ENCODE measurements at places on chromosomes 11 and 22.

GRCh38 chr11:64146036-64146955 lies 19.6 kb downstream of the MACROD1 start:
- DNase-seq: peak; percentile 24

DNA sequence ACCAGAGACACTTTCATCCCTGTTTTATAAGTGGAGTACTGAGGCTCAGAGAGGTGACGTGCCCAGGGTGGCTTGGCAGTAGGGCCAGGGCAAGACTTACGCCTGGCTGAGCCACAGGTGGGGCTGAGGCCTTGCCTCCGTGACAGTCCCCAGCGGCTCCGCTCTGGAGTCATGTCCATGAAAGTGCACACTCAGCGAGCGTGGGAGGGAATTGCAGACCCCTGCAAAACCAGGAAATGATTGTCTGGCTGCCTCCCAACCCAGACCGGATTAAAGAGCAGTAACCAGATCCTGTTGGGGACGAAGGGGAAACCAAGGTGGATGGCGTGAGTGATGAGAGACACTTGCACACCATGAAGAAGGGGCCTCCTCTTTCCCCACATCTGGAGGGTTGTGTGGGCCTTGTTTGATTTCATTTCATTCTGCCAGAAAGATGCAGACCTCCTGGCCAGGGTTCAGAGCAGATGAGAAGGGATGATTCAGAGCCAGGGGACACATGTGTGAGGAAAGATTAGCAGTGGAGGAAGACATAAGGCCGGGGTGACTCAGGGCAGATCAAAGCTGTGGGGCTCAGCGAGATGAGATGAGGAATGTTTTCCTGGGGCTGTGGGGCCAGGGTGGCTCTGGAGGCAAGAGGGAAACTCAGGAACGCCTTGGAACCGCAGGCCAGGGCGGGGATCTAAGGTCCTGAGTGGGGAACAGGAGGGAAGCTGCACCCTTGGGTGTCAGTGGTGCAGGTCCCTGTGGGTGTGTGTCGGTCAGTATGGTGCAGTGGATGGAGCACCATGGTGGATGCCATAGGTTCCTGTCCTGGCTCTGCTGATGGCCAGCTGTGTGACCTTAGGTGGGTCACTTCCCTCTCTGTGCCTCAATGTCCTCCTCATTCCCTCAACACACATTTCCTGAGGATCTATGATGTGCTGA lies 29.9 kb upstream of the LRRC32 start:
- DNase-seq: no peak

- no peak for DNase-seq
Observed at GRCh38 chr11:115208808-115209259, 295.4 kb downstream of the CADM1 start.

GRCh38 chr22:29469755-29470154 lies 10.3 kb upstream of the NEFH start:
- DNase-seq: no peak

DNA sequence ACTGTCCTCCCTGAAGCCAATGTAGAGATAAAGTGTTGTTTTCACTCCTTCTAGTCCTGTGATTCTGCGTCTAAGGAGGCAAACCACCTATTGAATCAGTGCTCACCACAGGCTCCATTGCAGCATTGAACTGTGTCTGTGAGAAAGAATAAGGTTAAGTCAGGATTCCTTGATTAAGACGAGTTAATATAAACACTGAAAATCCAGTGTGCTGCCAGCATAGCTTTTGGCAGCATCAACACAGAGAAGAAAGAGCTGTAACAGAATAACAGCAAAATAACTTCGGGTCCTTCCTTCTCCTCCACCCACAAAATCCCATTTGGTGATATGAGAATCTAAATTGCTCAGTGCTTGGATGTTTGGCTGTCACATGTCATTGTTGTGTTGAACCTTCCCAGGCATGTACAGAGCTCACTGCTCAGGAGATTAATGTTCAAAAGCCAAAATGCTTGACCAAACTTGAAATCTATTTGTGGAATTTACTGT lies 185.2 kb upstream of the DDI1 start:
- no peak for DNase-seq

DNA sequence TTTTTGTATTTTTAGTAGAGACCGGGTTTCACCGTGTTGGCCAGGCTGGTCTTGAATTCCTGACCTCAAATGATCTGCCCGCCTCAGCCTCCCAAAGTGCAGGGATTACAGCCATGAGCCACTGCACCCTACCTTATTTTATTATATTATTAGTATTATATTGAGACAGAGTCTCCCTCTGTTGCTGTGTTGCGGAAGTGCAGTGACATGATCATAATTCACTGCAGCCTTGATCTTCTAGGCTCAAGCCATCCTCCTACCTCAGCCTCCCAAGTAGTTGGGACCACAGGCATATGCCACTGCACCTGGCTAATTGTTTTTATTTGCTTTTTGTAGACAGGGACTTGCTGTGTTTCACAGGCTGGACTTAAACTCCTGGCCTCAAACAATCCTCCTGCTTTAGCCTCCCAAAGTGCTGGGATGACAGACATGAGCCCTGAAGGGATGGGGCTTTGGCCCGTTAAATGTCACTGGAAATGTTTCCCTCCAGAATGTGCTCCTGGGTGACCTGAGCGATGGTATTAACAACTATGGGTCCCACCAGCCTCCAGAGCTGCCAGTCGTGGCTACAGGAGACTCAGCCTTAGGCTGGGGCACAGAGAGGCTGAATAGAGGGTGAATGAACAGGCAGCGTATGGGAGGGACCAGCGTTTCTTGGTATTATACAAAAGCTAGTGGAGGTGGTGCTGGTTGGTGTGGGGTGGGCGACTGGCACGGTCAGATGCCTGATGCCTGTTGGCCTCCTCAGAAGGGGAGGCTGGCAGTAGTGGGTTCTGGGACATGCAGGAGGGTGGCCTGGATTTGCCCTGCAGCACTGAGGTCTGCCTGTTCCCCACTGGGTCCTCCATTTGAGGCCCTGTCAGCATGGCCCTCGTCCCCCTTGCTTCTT lies 7.3 kb downstream of the TANGO2 start:
- DNase-seq: no peak

DNA sequence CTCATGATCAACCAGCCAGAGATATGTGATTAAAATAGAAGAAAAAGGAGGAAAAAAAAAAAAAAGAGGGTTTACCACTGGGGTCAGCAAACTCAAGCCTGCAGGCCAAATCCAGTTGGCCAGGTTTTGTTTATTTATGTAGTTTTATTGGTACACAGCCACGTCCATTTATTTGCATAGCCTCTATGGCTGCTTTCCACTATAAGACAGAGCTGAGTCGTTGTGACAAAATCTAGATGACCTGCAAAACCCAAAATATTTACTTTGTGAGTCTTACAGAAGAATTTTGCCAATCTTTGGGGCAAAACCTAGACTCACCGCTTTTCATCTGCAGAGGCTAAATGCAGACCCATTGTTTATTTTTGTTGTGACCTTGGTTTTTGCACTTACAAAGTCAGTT lies 87.1 kb downstream of the TENM4 start:
- no peak for DNase-seq

DNA sequence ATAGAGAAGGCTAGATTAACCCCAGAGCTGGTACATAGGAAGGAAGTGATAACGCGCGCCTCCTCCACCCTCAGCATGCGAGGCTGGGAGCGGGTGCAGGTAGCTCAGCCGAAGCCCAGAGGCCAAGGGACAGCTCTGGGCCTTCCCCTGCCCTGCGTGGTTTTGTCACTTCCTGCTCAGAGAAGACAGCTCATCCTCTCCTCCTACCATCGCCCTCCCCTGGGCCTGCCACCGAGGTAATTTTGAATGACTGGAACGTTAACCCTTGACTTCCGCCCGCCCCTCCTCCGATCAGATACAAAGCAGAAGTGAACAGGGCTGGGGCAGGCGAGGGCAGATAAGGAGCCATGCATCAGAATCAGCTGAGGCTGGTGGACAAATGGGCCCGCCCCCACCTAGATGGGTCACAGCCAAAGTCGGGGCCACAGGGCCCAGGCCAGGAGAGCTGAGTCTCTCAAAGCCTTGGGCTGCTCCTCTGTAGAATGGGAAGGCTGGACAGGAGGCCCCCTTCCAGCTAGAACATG lies 1.6 kb downstream of the RAC2 start:
- DNase-seq: peak; percentile 77

DNA sequence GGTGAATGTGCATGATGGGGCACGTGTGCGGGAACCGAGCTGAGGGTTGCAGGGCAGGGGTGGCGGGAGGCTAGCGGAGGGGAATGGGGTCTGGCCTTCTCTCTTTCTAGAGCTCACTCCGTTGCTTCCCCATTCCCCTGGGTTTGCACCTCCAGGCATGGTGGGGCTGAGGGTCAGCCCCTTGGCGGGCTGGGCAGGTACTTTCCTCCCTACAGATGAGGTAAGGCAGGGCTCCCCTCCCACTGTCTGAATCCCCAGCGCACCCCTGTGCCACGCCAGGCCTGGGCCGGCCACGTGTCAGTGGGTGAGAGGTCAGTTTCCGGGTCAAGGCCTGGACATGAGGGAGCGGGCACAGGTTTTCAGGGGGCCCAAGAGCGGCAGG lies 8.9 kb downstream of the SUSD2 start:
- no peak for DNase-seq

- DNase-seq: no peak
Observed at GRCh38 chr11:66676282-66676919, 1.3 kb downstream of the RBM4B start.

DNA sequence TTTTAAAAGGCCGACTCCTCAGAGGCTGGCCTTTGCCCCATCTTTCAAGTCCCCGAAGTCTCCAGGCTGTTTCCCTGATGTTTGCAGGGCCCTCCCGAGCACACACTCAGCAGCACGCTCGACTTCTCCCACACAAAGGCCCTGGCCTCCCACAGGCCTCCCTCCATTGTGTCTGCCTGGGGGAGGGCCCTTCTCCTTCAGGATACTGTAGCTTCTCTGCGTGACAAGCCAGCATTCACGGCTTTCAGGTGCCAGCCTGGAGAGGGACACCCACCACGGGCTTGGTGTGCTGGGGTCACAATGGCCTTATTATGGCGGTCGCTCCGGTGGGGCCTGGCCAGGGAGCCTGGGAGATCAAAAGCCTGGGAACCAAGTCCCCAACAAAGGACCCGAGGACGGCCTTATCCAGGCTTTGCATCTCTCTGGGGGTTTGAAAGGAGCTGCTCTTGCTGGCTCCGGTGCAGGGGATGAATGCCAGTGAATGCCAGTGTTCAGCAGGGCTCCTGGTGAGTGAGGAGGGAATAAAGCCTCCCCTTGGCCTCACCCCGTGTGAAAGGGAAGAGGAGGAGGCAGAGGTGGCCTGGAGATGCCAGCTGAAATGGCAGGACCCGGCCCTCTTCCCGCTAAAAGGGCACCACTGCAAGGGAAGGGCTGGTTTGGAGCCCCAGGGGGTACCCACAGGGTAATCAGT lies 55.0 kb downstream of the TRAF6 start:
- DNase-seq: no peak

DNA sequence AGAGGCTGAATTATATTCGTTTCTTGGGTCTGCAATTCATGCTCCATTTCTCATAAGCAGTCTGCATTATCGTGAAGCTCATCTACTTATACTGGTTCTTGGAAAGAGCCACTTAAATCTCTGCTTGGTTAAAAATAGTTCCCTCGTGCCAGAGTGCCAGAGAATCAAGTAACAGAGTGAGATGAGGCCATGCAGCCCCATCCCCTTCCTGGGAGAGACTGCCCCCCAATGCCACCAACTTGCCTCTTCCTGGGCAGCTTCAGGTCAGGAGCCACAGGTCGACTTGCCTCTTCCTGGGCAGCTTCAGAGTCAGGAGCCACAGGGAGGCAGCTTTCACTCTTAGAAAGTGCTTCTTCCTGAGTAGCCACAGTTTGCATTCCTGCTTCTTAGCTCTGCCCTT lies 223.9 kb upstream of the ZBED5 start:
- DNase-seq: no peak

- DNase-seq: no peak
Observed at GRCh38 chr11:62132191-62132590, 8.4 kb downstream of the INCENP start.

GRCh38 chr11:19595499-19595839 lies 117.2 kb upstream of the NAV2 start:
- DNase-seq: no peak

DNA sequence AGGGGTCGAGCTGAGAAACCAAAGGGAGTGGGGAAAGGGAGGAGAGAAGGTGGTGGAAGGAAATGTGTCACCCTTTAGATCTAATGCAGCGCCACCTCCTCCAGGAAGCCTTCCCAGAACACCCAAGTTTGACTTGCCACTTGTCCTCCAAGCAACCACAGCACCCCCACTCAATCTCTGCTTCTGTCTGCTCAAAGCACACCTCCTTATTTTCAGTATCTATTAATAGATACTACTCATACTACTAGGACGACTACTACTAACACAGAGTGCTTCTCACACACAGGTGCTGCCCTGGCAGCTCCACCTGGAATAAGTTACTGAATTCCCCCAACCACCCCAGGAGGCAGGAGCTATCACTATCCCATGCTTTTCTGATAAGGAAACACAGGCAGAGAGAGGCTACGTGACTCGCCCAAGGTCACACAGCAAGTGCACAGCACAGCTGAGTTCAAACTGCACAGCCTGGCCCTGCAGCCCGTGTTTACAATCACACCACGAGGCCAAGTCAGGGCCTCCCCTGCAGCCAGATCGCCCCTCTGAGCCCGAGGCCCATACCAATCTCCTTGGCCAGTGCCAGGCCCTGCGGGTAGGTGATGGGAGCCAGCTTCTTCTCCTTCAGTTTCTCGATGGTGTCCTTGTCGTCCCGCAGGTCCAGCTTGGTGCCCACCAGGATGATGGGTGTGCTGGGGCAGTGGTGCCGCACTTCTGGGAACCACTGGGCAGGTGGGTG lies 13.2 kb downstream of the RAC2 start:
- DNase-seq: no peak

- no peak for DNase-seq
Observed at GRCh38 chr11:9568854-9569587, 4.4 kb upstream of the WEE1 start.

- no peak for DNase-seq
Observed at GRCh38 chr11:15638386-15638787, 523.7 kb downstream of the INSC start.

DNA sequence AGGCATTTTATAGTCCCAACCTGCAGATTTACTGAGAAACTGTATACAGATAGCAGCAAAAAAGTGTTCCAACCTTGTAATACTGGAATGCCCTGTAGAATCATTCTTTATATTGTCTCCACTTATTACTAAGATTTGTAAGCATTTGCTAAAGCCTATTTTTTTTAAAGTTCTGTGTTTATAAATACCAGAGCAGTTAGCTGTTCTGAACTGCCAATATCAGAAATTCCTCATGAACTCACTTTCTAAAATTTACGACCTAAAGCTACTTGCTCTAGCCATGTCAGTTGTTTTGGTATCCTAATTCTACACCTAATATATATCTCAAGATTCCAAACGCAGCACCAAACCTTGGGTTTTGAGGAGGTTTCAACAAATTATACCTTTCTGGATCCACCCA lies 103.2 kb downstream of the C11orf65 start:
- DNase-seq: no peak

- no peak for DNase-seq
Observed at GRCh38 chr11:70643642-70644041, 245.3 kb downstream of the CTTN start.

- DNase-seq: no peak
Observed at GRCh38 chr11:127576210-127576609, 575.6 kb upstream of the KIRREL3 start.

DNA sequence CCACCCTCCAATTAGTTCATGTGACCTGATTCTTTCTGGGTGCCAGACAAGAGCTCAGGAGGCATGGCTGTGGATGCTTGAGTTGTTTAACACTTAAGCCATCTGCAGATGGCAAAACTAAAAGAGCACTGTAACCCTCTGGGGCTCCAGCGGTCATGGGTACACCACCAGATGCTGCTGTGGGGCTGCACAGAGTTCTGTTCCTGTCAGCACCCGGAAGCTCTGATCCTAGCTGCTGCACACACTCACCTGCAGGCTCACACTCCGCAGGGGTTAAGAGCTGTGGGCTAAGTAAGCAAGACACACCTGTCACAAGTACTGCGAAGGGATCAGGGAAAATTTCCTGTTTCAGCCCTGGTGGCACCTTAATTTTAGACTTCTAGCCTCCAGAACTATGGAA lies 307.8 kb downstream of the C11orf87 start:
- DNase-seq: no peak

All from stimulated activated CD4-positive, alpha-beta T cell treated with anti-CD3 and anti-CD28 coated beads, Interleukin-15, amount 100 ng/mL, for 1 hour (primary cell).